T follicular helper cell (primary cell): ENCODE measurements at places on chromosomes 13 and 19.

- DNase-seq: peak; percentile 25
These were observed 444 bp downstream of the PROSER1 start for GRCh38 chr13:39037410-39037879.

GRCh38 chr13:106352850-106353249 lies 182.6 kb downstream of the EFNB2 start:
- no peak for DNase-seq

- DNase-seq: no peak
These were observed 173.1 kb upstream of the SOX1 start for GRCh38 chr13:111893607-111894443.

GRCh38 chr13:58979851-58980250 lies 1183.9 kb downstream of the DIAPH3 start:
- DNase-seq: no peak

- no peak for DNase-seq
These were observed 717.3 kb downstream of the DACH1 start for GRCh38 chr13:71149498-71150363.

DNA sequence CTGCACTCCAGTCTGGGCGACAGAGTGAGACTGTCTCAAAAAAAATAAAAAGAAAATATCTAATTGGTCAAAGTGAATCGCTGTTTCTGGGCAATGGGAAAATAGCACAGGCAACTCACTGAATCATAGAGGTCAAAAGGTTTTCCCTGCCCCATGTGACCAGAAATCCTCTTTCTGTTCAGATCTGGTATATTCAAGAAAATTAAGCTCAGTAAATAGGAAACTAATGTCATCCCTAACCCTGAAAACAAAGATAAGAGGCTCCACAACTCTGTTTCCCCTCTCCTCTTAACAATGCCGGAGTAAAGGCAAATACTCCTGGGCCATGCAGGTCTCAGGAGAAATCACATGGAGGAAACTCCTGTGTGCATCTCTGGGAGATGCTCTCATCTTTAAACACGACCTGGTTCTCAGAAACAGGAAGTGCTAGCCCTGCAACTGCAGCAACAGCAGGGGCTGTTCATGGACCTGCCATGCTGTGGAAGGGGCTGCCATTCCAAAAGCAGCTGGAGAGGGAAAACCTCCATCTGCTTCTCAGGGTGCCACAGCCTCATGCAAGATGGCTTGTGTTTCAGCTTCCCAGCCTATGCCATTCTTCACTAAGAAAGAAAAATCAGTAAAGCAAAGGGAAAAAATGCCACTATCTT lies 47.5 kb upstream of the SLC7A9 start:
- no peak for DNase-seq

DNA sequence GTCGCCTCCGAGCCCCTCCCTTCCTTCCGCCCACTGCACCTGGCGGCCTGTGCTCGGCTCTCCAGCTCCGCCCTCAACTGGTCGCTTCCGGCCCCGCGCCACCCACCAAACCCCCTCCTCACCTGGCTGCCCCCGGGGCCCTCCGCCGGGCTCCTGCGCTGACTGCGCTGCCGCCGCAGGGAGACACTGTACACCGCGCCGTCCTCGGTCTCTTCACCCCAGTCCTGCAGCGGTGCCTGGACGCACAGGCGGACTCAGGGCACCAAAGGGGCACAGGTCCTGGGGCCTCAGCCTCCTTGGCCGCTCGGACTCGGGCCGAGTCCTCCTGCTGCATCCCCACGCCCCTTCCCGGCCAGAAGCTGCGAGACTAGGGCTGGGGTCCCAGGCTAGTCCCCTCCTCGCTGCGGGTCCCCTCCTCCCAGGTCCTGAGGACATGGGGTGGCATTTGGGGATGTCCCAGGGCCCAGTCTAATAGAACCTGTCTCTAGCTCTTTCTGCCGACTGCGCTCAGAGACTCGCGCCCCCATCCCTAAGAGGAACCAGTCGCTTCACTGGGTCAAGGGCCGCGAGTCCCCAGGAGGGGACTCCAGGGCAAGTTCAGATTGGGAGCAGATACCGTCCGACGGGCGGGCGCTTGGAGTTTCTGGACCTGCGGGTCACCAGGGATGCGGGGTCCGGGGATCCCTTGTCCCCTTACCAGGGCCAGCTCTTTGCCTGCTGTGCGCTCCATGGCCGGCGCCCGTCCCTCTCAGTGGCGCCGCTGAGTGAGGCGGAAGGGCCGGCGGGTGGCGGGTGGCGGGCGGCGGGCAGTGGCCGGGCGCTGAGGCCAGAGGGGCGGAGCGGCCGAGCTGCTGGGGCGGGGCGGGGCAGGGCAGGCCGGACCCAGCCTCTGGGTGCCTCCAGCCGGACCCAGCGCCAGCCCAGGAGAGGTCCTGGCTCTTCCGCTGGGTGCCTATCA lies at the start of gene RGL3:
Gene RGL3, minus strand, starts transcription at position 766 of the 958 bp plus-strand sequence. Its CDS starts 36 bp downstream, at position 730.
- DNase-seq: no peak

- DNase-seq: no peak
These were observed 618 bp downstream of the THSD8 start for GRCh38 chr19:12802267-12803106.

GRCh38 chr19:6720369-6721137 lies at the start of gene C3:
TSS of gene C3 (minus strand) at chr19:6720650. CDS start at chr19:6720589, 61 bp downstream.
- DNase-seq: no peak

DNA sequence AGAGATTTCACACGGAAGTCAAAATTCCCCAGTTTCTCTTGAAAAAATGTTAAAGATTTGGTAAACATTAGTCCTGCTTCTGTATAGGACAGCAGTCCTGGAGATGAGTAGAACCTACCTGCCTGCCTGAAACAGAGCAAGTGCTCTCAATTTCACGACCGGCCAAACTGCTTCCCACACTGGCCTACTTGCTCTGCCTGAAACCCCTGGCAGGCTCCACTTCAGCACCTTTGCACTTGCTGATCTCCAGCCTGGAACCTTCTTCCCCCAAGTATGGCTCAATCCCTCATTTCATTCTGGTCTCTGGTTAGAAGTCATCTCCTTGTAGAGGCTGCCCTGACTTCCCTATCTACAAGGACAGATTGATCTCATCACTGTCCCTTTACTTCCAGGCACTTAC lies 271.4 kb downstream of the DLEU7 start:
- no peak for DNase-seq

DNA sequence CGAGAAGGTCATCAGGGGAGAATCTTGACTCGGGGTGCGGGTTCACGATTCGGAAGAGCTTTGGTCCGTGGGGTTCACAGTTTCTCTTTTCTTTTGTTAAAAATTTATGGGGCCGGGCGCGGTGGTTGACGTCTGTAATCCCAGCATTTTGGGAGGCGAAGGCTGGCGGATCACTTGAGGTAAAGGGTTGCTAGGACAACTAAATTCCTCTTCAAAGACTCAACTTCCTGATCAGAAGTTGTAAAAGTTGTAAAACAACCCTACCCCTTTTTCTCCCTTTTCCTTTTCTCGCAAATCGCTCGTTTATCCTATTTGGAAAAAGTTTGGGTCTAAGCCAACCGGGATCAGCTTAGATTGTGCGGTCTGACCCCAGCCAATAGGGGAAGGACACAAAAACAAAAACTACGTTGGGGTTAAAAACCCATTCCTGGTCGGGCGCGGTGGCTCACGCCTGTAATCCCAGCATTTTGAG lies 673 bp downstream of the ZNF486 start:
- DNase-seq: no peak

- no peak for DNase-seq
These were observed 509.9 kb upstream of the GPC6 start for GRCh38 chr13:92716749-92717148.

DNA sequence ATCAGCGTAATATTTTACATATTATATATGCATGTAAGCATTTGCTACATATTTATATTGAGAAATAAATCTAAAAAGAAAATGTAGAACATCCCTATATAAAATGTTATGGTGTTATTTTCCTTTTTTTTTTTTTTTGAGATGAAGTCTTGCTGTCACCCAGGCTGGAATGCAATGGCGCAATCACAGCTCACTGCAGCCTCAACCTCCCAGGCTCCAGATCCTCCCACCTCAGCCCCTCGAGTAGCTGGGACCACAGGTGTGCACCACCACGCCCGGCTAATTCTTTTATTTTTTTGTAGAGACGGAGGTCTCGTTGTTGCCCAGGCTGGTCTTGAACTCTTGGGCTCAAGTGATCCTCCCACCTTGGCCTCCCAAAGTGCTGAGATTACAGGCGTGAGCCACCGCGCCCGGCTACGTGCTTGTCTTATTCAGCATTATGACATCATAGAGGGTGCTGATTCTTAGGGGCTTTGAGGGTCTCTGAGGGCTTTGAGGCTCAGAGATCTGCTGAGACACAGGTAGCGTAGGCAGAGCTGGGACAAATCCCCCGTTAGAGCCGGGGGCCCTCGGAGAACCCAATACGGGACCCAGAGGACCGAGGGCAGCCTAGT lies 101.9 kb downstream of the GADD45B start:
- DNase-seq: no peak

- DNase-seq: no peak
These were observed 118.0 kb downstream of the TSHZ3 start for GRCh38 chr19:31231237-31231636.

DNA sequence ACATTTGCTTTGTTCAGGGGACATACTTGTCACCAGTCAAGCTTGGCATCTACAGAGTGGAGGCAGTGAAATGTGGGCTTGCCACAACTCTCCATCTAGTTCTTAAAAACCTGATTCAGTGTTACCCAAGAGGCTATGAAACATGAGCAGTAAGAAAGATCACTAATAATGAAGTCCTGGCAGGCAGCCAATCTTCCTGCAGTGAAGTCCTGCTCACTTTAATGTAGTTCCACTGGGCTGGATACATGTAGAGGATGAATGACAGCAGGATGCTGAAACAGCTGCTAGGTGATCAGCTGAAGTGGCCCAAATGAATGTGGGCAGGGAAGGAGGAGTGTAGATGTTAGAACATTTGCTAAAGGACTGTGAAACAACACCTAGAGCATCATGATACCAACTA lies 1213.1 kb downstream of the OLFM4 start:
- no peak for DNase-seq

DNA sequence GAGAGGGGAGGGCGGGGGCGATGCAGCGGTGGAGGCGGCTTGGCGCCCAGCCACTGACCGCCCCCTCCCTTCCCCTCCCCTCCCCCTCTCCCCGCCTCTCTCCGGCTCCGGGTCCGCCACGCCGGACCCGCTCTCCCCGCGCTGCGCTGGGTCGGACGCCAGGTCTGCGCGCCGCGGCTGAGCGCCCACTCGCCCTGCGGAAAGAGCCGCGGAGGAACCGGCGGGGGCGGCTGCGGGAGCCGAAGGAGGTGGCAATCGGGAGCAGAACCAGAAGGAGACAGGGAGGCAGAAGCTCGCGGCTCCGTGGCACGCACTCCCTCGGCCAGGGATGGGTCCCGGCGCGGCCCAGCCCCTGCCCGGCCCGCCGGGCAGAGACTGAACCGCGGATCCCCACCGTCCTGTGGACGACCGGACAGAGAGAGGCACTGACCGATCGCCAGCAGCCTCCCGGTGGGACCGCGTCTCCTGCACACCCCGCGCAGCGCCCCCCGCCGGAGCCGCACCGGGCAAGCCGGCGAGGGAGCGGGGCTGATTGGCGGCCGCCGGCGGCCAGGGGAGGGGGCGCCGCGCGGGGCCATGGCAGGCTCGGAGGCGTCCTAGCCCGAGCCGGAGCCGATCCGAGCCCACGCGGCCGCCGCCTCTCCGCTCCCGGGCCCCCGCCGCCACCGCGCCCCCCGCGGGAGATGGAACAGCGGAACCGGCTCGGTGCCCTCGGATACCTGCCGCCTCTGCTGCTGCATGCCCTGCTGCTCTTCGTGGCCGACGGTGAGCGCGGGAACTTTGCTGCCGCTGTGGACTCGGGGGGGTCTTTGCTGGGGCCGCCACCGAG lies at the start of gene VSTM2B:
Gene VSTM2B, plus strand, starts transcription at position 94 of the 829 bp plus-strand sequence. Its CDS starts 590 bp downstream, at position 684.
- no peak for DNase-seq

DNA sequence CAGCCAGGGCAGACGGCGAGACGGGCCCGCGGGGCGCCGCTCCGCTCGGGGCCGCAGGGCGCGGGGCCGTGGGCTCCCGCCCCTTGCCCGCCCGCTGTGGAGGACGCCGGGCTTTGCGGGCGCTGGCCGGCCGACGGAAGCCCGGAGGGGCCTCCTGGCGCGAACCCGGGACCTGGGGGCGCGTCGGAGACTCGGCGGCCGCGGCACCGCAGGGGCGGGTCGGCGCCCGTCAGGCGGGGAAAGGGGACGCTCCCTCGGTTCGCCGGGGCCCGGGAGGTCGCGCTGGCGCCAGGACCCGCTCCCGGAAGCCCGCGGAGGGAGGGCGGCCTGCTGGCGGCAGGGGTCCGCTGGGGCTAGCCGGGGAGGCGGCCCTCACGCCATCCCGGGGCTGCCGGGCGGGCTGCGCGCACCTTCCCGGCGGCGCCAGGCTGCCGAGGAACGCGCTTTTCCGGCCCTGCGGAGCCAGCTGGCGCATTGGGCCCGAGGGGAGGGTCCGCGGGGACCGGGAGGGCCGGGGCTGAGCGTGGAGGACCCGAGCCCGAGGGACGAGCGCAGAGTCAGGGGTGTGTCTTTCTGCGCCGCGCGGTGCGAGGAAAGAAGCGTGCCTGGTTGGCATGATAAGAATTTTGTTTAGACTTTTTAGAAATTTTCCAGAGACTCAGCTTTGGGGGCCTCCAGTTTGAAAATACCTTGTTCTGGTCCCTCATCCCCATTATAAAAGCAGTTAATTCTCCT lies 511 bp downstream of the GARRE1 start:
- peak; percentile 3 for DNase-seq

DNA sequence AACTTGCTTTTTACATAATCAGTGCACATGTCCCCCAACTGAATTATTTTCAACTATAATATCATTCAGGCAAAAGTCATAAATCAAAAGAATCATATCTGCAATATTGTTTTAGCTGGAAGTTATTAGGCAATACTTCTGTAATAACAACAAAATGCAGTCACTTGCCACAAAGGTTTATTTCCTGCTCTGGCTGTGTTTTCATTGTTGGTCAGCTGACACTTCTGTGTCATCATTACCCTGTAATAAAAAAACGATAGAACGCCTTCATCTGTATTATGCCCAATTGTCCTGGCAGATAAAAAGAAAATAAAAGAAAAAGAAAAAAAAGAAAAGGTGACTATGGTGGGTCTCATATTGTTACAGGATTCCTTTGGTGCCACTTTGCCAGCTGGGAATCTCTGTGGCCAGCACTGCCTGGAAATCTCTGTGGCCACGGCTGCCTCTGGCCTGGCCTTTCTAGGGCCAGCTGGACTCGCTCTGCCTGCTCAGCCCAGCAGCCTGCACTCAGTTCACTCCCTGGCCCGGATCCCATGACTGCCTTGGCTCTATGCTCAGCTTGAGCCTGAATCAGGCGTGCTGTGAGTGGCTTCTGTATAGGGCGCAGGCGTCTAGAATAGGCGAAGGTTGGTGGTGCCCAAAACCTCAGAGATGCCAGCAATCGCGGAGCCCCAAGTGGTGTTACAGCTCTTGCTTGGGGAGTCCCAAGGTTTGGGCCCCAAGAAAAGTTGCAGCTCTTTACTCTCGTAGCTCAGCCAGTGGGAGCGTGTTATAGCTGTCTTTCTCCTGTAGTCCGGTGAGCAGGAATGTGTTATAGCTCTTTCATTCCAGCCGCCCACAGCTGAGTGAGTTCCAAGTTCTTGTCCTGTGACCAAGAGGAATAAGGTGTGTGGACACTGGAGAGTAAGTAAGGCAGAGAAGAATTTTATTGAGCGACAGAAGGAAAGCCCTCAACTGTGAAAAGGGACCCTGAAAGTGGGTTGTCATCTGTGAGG lies 1227.1 kb downstream of the SLITRK1 start:
- DNase-seq: no peak
